ENCODE measurements at places on chromosomes 11 and 22.

- no peak for DNase-seq
These were observed 63.8 kb downstream of the ST14 start for GRCh38 chr11:130223291-130223971.

GRCh38 chr11:129312730-129313503 is 62.7 kb upstream of the BARX2 start:
- DNase-seq: no peak

DNA sequence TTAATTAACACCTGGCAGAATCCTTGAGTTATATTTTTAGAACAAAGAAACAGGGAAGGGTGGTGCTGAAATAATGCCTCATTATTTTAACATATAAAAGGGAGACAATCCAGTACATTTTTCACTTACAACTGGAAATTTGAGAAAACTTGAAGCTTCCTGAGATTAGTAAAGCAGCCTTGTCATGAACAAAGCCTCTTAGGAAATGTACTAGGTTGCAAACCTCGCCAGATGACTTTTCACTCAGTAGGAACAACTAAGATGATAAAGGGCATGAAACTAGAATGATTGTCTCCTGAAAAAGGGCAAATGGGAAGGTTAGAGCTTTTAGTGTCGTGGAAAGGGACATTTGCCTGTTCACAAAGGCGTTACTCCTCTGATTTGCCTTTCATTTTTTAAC is 289.6 kb downstream of the ETS1 start:
- DNase-seq: no peak

- DNase-seq: peak; percentile 13
These were observed at the start of gene ABCG4 for GRCh38 chr11:119149018-119149785. Gene ABCG4 (plus strand): TSS chr11:119149052. CDS start chr11:119149966, 914 bp downstream.

GRCh38 chr22:33687464-33687863 is 232.8 kb downstream of the LARGE1 start:
- no peak for DNase-seq

DNA sequence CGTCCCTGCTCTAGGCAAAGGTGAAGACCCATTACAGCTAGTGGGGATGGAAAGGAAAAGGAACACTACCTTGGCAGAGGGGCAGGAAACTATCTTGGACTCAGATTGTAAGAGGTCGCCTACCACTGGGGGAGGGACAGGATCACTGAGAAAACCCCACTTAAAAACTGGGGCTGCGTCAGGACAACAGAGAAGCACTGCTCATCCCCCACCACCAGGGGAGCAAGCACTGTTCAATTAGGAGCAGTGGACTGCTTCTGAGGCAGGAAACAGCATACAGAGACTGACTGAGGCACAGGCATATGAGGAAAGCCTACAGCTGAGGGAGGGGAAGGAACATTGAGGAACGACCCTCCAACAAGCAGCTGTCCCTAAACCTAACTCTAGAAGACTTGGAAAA is 20.8 kb upstream of the DLAT start:
- no peak for DNase-seq

GRCh38 chr11:79227308-79227707 is 213.5 kb downstream of the TENM4 start:
- no peak for DNase-seq

Measured in T-helper 1 cell (primary cell).